Placental epithelial cell (primary cell): ENCODE measurements at places on chromosomes 7 and 10. TPM values are rescaled to one million over a fixed set of nuclear protein-coding genes. Genes with fewer than 3 reads are reported as not detected.

The ICA1 gene
- total RNA-seq = 9.2 and 25.9 TPM in 2 replicates

The GOLGA7B gene
- total RNA-seq = under 0.01 and 0.11 TPM in 2 replicates

The VAX1 gene
- not detected in 2 replicates for total RNA-seq

The FEZF1 gene
- 0.39 TPM in 1 of 2 replicates, not detected in the other for total RNA-seq

The TAS2R3 gene
- total RNA-seq = 2.1 and 3.5 TPM in 2 replicates

The WNT8B gene
- not detected in 2 replicates for total RNA-seq

The CTAGE4 gene
- 4.7 and 10.6 TPM in 2 replicates for total RNA-seq

The SEPTIN14 gene
- not detected in 2 replicates for total RNA-seq

The SPDYE2B gene
- total RNA-seq = not detected in 2 replicates

The GDF2 gene
- total RNA-seq = not detected in 2 replicates

The FXYD4 gene
- not detected in 2 replicates for total RNA-seq

The SORBS1 gene
- total RNA-seq = 0.43 and 1.6 TPM in 2 replicates

The SND1 gene
- 283 and 308 TPM in 2 replicates for total RNA-seq

The WASHC2A gene
- total RNA-seq = 24.7 and 26.4 TPM in 2 replicates

The OR13A1 gene
- total RNA-seq = 0.22 TPM in 1 of 2 replicates, not detected in the other

The GPNMB gene
- total RNA-seq = 2.0 and 4.9 TPM in 2 replicates

The MYO1G gene
- 0.33 and 0.39 TPM in 2 replicates for total RNA-seq

The SLC39A12 gene
- not detected in 2 replicates for total RNA-seq

The SUN3 gene
- total RNA-seq = 0.11 TPM in 1 of 2 replicates, not detected in the other

The CPVL gene
- 11.4 and 15.4 TPM in 2 replicates for total RNA-seq

The SYT15 gene
- total RNA-seq = 0.22 and 0.39 TPM in 2 replicates

The PTPN20 gene
- total RNA-seq = 10.6 and 14.3 TPM in 2 replicates

The SUPV3L1 gene
- 19.4 and 19.6 TPM in 2 replicates for total RNA-seq

The PARP12 gene
- total RNA-seq = 11.0 and 43.2 TPM in 2 replicates

The PRSS2 gene
- total RNA-seq = not detected in 2 replicates

The PSD gene
- 2.3 and 12.2 TPM in 2 replicates for total RNA-seq

The IFIT5 gene
- 11.8 and 13.7 TPM in 2 replicates for total RNA-seq

The PCLO gene
- total RNA-seq = 2.0 and 2.1 TPM in 2 replicates

The PRTFDC1 gene
- 14.7 and 15.7 TPM in 2 replicates for total RNA-seq

The C7orf33 gene
- total RNA-seq = not detected in 2 replicates

The ABLIM1 gene
- 1.2 and 11.3 TPM in 2 replicates for total RNA-seq

The SKIDA1 gene
- total RNA-seq = 7.5 and 14.4 TPM in 2 replicates

The ARHGEF35 gene
- 0.11 and 6.3 TPM in 2 replicates for total RNA-seq

The ZNF511 gene
- total RNA-seq = 13.7 and 29.5 TPM in 2 replicates

The GPR26 gene
- total RNA-seq = not detected in 2 replicates

The PDE1C gene
- 0.22 and 0.79 TPM in 2 replicates for total RNA-seq

The CUEDC2 gene
- total RNA-seq = 25.9 and 41.6 TPM in 2 replicates

The SLK gene
- total RNA-seq = 80.0 and 137 TPM in 2 replicates

The PRKG1 gene
- total RNA-seq = 0.43 and 1.2 TPM in 2 replicates

The CTBP2 gene
- total RNA-seq = 136 and 140 TPM in 2 replicates

The SPRN gene
- not detected in 2 replicates for total RNA-seq

The MINDY3 gene
- 32.0 and 37.3 TPM in 2 replicates for total RNA-seq

The LDB3 gene
- 0.11 and 2.0 TPM in 2 replicates for total RNA-seq

The ACSM6 gene
- not detected in 2 replicates for total RNA-seq

The ERVW-1 gene
- total RNA-seq = not detected in 2 replicates

The LRRC17 gene
- total RNA-seq = 148 and 183 TPM in 2 replicates

The MOGAT3 gene
- not detected in 2 replicates for total RNA-seq

The HOXA1 gene
- 1.2 and 1.5 TPM in 2 replicates for total RNA-seq

The CASP2 gene
- total RNA-seq = 14.9 and 15.0 TPM in 2 replicates

The SAP25 gene
- total RNA-seq = 0.79 TPM in 1 of 2 replicates, not detected in the other

The GHRHR gene
- total RNA-seq = 2.0 TPM in 1 of 2 replicates, not detected in the other

The SLC18A3 gene
- total RNA-seq = 44.6 and 59.7 TPM in 2 replicates

The MTPN gene
- 74.6 and 92.4 TPM in 2 replicates for total RNA-seq

The C10orf105 gene
- not detected in 2 replicates for total RNA-seq

The WNT16 gene
- total RNA-seq = not detected in 2 replicates

The CPA4 gene
- 1.3 TPM in 1 of 2 replicates, not detected in the other for total RNA-seq

The CACNA2D1 gene
- total RNA-seq = under 0.01 and 0.11 TPM in 2 replicates
